ENCODE measurements at places on chromosomes 6 and 20.

DNA sequence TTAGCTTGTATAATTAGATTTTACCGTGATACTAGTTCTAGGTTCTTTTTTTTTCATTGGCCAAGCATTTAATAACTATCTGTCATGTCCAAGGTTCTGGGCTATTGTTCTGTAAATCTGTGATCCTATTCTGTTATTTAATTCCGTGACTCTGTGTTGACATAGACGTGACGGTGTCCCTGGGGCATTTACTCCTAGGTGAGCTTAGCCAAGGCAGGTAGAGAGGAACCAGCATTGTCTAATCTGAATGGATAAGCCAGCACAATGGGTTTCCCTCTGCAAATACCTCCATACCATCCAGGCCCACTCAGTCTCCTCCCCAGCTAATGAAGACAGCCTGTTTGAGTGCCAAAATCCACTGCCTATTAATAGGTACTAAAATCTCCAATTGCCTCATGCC, 8.9 kb upstream of the CDSN start:
- DNase-seq = no peak

- DNase-seq = no peak
These were observed 80.7 kb upstream of the MYLIP start for GRCh38 chr6:16048221-16048620.

DNA sequence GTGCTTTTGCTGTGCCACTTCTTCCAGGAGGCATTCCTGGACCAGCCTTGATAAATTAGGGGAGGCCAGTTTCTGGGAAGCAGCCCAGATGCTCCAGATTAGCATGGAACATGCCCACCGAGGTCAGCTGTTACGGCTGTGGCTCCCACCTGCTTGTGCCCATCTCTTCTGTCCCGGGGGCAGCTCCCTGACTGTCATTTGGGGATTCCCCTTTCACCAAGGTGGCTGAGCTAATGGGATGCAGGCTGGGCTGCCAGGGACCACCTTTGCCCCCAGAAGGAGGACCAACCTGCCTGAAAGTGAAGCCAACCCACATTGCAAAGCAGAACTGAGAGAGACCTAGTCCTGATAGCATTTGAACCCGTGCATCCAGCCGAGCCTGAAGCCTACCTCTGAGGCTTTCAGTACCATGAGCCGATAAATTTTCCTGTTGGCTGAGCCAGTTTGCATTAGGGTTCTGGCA, 85.3 kb downstream of the PTPN1 start:
- DNase-seq = no peak

DNA sequence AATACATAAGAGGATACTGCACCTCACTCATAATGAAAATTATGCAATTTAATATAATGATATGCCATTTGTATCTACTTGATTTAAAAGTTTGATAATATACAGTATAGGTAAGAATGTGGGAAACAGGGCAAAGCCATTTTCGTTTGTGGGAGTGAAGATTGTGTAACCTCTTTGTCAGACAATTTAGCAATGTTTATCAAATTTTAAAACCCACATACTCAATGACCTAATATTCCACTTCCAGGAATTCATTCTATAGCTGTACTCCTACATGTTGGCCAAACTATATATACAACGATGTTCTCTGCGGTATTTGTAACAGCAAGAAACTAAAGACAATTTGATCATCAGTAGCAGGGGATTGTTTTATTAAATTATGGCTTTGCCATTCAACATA, 17.8 kb upstream of the FKBP5 start:
- DNase-seq = no peak

DNA sequence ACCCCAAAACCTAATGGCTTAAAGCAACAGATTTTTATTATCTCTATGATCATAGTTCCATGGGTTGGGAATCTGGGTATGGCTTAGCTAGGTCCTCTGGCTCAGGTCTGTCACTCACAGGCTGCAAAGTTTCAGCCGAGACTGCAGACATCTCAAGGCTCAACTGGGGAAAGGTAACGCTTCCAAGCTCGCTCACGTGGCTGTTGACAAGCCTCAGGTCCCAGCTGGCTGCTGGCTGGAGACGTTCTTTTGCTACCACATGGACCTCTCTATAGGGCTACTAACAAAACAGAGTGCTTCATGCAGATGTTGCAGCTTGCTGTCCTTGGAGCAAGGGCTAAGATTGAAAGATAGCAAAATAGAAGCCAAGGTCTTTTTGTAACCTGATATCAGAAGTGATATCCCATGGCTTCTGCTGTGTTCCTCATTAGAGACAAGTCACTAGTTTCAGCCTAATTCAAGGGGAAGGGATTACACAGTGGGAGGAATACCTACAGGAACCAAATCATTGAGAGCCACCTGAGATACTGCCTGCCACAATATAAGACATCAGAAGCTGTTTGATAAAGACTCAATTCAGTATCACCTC, 6.6 kb downstream of the HTR1E start:
- no peak for DNase-seq

GRCh38 chr6:15484821-15485220, 178.0 kb downstream of the DTNBP1 start:
- DNase-seq = no peak

DNA sequence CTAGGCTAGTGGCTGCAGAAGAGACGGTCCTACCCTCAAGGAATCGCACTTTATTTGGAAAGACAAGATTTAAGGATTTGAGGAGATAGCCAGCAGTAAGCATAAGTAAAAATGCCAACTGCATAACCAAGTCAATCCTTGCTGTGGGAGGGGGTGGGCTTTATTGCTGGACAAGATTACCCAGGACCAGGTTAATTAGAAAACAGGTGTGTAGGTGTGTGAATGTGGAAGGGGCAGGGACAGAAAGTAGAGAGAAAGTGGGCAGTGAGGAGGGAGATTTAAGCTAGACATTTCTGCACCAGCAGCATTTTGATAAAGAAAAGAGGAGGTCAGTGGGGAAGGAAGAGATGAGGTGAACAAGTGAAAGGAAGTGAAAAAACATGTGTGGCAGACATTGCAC, 89.7 kb upstream of the OGFRL1 start:
- DNase-seq = no peak

- DNase-seq = no peak
These were observed 37.0 kb downstream of the SYTL3 start for GRCh38 chr6:158686791-158687381.

GRCh38 chr6:31453259-31453658, 44.7 kb upstream of the MICB start:
- no peak for DNase-seq

DNA sequence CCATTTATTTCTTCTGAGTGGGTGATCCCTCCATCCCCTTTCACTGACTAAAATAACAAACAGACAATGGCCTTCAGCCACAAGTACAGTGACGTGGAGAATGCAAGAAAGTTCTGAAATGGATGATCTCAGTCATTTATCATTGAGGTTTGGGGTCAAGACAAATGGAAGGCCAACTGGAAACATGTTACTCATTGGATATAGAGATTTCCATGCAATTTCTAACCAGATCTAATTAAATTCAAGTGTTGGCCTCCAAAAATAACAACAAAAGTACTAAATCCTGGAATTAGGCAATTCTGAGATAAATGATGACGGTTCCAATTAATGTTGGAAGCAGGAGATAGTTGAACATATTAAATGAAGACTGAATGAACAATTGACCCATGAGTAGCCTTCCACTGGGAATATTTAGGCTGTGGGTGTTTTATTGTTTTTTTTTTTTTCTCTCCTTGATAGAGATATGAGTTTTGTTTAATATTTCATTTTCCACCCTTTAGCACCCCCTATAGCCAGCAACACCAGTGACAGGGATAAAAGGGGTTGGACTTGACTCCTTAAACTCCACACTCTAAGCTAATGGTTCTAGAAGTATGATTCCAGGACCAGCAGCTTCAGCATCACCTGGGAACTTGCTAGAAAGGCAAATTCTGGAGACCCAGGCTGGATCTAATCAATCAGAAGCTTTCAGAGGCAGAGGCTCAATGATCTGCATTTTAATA, 112.8 kb downstream of the BCAS1 start:
- no peak for DNase-seq

DNA sequence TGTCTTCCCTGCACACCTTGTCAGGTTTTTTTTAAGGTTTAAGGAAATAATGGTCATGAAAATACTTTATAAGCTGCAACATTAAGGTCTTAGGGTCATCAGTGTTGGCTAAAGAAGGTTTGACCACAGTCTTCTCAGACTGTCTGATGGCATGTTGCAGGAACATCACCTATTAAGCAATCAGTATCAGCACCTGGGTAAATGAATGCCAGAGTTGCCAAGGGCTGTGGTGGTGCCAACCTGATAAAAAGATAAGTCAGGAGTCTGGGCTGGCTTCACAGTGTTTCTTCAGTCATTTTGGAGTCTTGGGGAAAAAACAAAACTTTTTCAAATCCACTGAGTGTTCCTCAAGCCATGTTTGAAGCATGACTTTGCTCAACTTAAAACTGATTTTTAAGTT, 61.5 kb upstream of the VSTM2L start:
- no peak for DNase-seq

GRCh38 chr6:12289365-12289919, 719 bp upstream of the EDN1 start:
- DNase-seq = no peak

- DNase-seq = no peak
These were observed 18.7 kb upstream of the APMAP start for GRCh38 chr20:25011261-25011660.

DNA sequence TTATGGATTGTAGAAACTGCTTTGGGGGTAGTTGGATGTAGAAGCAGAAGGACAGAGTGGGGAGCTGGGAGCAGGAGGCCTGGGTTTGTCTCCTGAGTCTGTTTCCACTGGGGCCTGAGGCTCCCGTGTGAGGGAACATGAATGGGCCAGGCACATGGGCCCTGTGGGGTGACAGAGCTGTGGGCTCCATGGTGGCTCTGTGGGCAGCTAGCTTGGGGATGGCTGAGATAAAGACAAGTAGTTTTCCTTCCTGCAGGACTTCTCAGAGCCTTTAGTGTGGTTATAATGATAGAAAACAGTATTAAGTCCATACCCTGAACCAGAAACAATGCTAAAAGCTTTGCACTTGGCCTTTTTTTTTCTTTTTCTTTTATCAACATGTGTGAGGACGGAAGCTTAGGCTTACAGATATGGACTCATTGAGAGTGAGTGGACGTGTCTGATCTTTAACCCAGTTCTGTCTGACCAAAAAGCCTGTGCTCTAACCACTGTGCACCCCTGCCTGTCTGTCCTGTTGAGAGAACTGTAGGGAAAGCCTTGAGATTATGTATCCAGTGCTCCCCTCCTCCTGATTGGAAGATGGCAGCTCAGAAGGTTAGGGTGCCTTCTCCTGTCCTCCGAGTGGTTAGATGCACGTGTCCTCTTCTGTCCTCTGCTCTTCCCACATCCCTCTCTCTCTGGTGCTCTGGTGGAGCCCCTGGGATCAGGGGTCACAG, 98.3 kb downstream of the CDH26 start:
- no peak for DNase-seq

DNA sequence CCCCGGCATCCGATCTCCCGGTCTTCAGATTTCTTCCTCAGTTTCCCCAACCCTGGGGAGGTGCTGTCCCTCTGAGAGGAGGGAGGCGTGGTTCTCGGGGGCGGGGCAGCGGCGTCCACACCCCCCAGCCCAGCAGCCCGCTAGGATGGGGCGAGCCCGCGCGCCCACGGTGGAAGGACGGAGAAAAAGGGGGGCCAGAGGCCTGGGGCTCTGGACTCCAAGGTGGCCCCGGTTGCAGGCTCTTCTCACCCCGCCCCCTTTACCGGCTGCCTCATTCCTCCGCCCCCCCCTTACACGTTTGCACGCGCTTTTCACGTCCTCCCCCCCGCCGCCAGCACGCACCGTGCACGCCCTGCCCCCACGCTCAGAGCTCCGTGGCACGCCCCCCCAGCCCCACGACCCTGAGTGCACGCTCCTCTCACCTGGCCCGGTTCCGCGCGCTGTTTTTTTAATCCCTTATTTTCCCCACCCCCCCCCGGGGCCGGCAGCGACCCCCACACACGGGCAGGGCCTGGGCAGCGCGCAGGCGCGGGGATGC, 402 bp downstream of the ZBTB12 start:
- DNase-seq = peak; percentile 62

- no peak for DNase-seq
These were observed 6.9 kb upstream of the SGK1 start for GRCh38 chr6:134324766-134325165.

GRCh38 chr6:35141007-35141655, at the start of gene TCP11:
TCP11 (minus strand) TSS chr6:35141339; CDS start chr6:35140870, 469 bp downstream.
- DNase-seq = no peak
